ENCODE measurements at places on chromosomes 4 and X.

DNA sequence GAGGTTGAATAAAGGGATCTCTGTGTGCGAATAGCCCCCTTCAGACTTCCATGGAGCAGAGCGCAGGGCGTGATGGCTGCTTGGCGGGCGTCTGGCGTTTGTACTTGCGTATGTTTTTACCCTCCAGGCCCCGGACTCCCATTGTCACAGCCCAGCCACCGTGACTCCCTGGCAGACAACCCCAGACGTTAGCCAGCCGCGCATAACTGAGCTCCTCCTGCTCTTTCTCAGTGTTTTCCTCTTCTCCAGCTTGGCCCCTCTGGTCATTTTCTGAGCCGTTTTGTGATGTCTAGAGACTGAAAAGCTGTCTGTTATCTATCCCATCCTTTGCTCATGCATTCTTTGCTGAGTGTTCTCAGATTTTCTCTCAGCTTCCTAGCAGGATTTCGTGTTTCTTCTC, 54.3 kb downstream of the IGFBP7 start:
- no peak for DNase-seq

DNA sequence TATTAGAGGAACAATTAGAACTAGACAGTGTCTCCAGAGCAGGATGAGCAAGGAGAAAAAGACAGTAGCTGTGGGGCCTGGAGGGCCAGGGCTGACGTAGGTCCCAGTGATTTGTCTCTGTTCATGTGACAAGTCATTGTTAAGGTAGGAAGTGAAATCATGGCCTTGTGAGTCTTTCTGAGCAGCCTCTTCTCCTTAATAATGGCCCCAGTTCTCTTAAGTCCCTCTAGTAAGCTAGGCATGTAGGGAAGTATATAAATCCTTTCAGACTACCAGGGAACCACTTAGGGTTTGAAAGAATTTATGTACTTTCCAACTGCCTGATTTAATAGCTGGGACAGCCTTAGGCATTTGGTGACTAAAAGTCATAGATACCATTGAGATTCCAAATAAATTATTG, 133.0 kb downstream of the KLHL8 start:
- DNase-seq: no peak

DNA sequence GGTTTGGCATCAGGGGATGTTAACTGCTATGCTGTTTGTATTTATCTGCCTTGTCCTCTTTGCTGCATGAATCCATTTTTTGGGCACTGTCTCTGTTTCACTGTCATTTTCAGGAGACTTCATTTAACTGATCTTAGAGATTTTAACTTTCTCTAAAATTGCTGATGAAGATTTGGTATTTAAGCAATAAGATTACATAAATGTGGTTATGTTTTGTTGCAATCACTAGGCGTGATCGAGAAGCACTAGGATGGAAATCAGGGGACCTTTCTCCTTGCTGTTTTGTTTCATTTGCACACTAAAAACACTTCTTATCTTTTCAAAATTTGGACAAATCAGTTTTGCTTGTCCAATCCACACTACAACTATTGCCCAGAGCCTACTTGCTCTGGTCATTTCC, 15.4 kb downstream of the CXCL2 start:
- no peak for DNase-seq

GRCh38 chr4:151540728-151541388, 131.9 kb downstream of the FHIP1A start:
- DNase-seq: no peak

DNA sequence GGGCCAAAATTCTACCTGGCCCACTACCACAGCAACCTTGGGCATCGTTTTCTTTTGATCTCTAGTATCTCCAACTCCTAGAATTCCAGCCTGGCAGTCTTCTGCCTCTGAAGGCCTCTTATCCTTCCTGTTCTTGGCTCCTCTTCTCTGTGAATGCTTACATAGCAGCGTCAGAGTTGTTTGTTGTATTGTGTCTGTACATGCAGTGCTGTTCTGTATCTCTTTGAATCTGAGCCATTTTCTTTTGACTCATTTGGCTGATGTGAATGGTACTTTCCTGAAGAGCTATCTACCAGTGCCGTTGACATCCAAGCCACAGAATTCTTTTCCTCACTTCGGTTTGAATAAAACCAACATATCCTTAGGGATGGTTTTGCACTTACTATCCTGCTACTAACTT, 79.2 kb downstream of the TMEM164 start:
- no peak for DNase-seq

- no peak for DNase-seq
These were observed 398.3 kb downstream of the PRDM5 start for GRCh38 chr4:120524237-120524636.

DNA sequence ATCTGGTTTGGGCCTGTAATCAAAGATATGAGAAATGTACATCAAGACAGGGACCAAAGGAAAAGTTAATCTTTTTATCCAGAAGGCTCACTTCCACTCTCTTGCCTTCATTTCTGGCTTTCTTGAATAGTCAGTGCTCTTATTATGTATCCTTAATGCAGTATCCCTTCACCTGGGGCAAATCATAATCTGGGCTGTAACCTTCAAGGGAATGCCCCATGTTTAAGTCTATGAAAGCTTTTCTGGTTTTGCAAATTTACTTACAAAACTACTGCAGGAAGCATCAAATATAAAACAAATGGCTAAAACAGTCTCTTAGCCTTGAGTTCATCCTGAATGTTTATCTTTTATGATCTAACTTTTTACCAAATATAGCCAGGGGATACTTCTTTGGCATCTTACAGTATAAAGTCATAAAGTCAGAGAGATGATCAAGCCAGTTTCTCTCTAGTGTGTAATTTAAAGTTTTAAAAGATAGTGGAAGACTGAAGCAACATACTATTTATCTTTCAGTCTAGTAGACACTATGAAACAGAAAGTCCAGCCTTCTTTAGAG, 1214.8 kb downstream of the STIM2 start:
- no peak for DNase-seq

DNA sequence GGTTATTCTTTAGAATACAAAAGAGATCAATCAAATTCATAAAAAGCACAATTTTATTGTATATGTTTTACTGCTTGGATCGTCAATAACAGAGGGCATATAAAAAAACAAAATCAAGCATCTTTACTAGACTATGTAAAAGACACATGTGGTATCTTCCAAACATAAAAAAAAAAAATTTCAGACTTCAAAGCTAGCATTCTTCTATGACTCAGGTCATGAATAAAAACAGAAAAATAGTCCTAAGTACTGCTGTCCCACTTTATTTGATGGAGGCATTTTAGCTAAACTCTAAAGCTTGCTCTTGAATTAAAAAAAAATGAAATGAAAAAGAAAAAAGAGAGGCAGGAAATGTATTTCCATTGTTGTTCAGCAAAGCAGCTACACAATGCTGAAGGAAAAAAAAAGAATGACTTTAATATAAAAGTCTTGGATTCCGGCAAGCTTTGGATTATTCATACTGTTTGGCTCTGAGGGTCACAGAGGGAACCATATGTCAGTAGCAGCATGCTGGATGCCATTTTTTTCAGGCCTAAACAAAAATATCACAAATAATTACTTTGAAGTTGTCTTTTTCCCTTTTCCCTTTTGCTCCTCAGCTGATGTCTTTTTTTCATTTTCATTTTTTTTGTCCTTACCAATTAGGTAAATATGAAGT, 249.1 kb upstream of the DIAPH2 start:
- no peak for DNase-seq

DNA sequence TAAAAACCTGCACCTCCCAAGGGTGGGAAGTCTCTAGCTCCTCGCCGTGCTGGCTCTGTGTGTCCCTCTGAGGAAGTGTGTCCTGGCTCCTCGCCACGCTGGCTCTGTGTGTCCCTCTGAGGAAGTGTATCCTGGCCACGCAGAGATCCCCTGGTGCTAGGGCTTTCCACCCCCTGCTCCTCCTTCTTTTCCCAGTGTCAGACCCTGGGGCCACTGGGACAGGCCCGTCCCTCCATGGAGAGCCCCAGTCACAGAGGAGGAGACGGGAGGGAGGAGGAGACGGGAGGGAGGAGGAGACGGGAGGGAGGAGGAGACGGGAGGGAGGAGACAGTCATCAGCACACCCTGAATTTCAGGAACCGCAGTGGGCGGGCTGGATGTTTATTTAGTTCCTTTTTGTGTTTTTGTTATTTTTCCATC, 53.8 kb upstream of the HGFAC start:
- DNase-seq: no peak

DNA sequence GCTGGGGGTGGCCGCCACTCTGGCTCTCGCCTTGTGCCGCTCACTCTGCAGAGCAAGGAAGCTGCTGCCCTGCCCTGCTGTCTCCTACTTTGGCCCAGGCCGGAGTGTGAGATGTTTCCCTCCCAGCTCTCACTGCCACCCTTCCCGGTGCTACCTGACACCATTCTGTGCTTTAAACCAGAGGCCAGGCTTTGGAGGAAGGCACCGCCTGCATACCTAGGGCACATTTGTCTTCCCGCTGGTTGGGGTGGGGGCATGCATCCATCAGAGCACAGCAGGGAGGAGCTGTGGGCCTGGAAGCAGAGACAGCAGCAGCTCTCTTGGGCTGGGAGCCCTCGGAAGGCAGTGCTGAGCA, 96.9 kb upstream of the PSAPL1 start:
- DNase-seq: no peak

GRCh38 chr4:144575181-144575580, 70.8 kb upstream of the HHIP start:
- no peak for DNase-seq

- DNase-seq: no peak
These were observed 195.6 kb downstream of the NPNT start for GRCh38 chr4:106090826-106091225.

DNA sequence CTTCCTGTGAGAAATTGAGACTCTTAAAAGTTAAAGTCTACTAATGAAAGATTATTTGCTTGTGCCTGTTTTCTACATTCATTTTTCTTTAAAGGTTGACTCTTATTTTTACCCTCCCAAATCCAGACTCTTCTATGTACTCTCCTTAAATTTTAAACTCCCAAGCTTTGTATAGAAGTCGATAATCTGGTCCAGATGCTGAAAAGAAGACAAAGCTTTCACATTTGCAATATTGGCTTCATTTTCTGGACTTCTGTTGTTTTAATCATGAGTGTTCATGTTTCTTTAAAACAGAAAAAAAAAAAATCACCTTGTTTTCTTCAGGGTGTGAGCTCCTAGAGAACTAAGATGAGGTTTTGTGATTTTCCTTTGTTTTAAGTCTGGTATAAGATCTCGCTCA, 53.2 kb upstream of the TBC1D14 start:
- no peak for DNase-seq

GRCh38 chr4:173273941-173274340, 60.2 kb downstream of the HMGB2 start:
- no peak for DNase-seq

GRCh38 chr4:7959078-7959477, 19.4 kb upstream of the AFAP1 start:
- no peak for DNase-seq

DNA sequence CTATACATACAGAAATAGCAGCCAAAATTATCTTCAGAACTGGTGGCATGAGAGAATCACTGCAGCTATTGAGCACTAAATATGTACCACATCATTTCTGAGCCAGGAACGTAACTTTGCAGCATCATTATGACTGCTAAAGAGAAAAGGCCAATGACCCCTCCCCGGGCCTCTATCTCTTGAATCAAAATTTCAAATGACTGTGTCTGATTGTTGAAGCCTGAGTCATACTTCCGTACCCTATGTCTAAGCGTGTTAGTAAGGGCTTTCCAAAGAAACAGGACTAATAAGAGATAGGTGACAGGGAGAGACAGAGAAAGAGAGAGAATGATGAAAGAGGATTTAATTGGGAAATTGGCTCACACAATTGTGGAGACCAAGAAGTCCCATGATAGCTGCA, 445.5 kb upstream of the SPANXN1 start:
- no peak for DNase-seq

DNA sequence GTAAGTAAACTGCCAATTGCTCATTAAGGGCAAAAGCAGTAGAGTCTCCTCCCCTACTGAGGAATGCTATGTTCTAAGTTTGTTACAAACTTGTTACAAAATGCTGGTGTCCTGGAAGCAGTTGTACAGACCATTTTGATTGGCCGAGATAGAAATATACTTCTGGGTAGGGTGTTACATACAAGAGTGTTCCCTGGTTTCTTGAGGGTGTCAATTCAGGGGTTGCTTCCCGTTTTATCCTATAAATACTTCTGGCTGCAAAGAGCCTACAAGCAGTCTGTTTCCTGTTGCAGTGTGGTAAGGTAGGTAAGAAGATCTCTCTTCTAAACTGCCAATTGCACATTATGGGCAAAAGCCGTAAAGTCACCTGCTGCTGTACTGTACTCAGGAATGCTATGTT, 5.7 kb downstream of the TRPC5OS start:
- DNase-seq: no peak

GRCh38 chr4:161585011-161585410, 578.8 kb downstream of the FSTL5 start:
- no peak for DNase-seq
